ENCODE measurements at places on chromosomes 11 and 22.

DNA sequence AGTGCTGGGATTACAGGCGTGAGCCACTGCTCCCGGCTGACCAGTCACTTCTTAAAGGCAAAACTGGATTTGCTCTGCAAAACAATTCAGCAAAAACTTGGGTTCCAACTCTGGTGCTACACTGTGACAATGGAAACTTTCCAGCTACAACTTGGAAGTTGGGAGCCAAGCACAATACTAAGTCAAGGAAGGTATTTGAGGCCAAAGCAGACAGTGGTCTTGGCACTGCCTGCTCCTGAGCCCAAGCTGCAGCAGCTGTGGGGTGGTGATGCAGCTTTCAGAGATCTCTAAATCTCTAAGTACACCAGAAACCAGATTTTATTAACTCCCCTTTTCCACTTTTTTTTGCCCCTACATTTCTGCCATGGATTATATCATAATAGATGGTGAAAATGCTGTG is 17.5 kb downstream of the ADM start:
- H3K36me3 ChIP-seq = no peaks in the 10 kb centered on the region
- H3K4me1 ChIP-seq = peaks cover 36% of the 10 kb centered on the region
- no peaks in the 10 kb centered on the region for H3K27me3 ChIP-seq
- peak overlapping the region; percentile 83 for H3K27ac ChIP-seq

GRCh38 chr11:6817694-6818093 is 18.2 kb upstream of the OR6A2 start:
- no peaks in the 10 kb centered on the region for H3K4me1 ChIP-seq
- no peaks in the 10 kb centered on the region for H3K36me3 ChIP-seq
- H3K27ac ChIP-seq = no peak overlapping the region
- no peak overlapping the region for H3K4me3 ChIP-seq

DNA sequence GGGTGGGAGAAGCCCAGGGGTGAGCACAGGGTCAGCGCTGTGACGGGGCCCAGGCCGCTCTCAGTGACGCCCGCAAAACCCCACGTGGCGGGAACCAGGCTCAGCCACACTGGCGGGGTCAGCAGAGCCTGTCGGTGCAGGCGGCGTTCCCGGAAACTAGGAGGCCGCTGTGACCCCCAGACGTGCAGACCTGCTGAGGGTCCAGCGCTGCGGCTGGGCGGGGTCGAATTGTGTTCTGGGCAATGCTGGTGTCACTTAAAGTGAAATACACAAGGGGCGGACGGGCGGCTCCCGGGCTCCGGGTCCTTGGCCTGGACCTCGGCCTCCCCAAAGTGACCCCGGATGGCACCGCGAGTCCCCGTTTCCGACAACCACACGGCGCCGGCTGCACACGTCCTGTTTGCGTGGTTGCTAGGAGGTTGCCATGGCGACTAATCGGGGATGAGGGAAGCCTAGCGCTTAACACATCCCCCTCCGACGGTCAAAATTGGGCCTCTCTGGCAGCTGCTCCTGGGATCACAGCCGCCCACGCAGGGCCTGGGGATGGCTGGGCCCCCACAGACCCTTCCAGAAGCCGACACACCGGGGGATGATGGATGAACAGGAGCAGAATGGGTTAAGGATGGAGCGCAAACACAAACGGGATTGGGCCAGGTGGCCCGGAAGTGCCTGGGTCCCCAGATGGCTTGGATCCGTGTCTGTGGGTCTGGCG is 81.7 kb upstream of the PRR5 start:
- no peak overlapping the region for H3K4me3 ChIP-seq
- H3K27ac ChIP-seq = no peak overlapping the region
- no peaks in the 10 kb centered on the region for H3K27me3 ChIP-seq
- peak; percentile 75 for DNase-seq
- H3K36me3 ChIP-seq = no peaks in the 10 kb centered on the region

DNA sequence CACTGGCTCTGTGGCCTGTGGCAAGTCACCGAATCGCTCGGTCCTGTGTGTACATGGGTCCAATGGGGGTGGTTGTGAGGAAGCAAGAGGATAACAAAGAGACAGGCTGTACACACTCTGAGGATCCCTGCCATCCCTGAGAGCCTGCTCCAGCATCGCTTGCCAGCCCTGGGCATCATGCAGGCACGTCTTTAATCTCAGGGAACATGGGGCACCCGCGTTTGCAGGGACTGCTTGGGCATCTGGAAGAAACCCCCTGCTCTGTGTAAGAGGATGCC is 1.3 kb upstream of the C1QTNF5 start:
- no peak overlapping the region for H3K27ac ChIP-seq
- no peak overlapping the region for H3K4me3 ChIP-seq
- H3K4me1 ChIP-seq = peaks cover 22% of the 10 kb centered on the region
- DNase-seq = no peak
- H3K27me3 ChIP-seq = peaks cover 29% of the 10 kb centered on the region

- no peak overlapping the region for H3K27ac ChIP-seq
- H3K27me3 ChIP-seq = no peaks in the 10 kb centered on the region
- H3K4me3 ChIP-seq = no peak overlapping the region
- DNase-seq = no peak
- no peaks in the 10 kb centered on the region for H3K36me3 ChIP-seq
- no peaks in the 10 kb centered on the region for H3K4me1 ChIP-seq
Measured at GRCh38 chr11:76288166-76288980, 82.1 kb upstream of the WNT11 start.

DNA sequence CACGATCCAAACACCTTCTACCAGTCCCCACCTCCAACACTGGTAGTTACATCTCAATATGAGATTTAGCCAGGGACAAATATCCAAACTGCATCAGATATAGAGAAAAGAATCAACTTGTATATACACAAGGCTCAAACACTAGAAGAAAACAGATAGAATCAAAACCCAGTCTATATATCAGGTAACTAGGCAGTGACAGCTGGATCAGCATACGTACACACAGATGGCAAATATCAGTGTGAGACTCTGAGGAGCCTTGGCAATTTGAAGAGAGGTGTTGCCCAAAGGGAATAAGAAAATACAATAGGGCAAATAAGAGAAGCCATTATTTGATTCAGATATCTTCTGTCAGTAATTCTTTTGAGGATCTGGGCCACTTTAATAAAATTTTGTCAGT is 951.3 kb upstream of the CHORDC1 start:
- H3K27ac ChIP-seq = no peak overlapping the region
- H3K4me1 ChIP-seq = no peaks in the 10 kb centered on the region
- H3K36me3 ChIP-seq = no peaks in the 10 kb centered on the region
- DNase-seq = no peak
- no peaks in the 10 kb centered on the region for H3K27me3 ChIP-seq
- H3K4me3 ChIP-seq = no peak overlapping the region

- no peak overlapping the region for H3K27ac ChIP-seq
- H3K36me3 ChIP-seq = no peaks in the 10 kb centered on the region
- H3K4me1 ChIP-seq = no peaks in the 10 kb centered on the region
- no peak for DNase-seq
- no peak overlapping the region for H3K4me3 ChIP-seq
Measured at GRCh38 chr11:57403802-57404147, 13.3 kb upstream of the PRG2 start.

DNA sequence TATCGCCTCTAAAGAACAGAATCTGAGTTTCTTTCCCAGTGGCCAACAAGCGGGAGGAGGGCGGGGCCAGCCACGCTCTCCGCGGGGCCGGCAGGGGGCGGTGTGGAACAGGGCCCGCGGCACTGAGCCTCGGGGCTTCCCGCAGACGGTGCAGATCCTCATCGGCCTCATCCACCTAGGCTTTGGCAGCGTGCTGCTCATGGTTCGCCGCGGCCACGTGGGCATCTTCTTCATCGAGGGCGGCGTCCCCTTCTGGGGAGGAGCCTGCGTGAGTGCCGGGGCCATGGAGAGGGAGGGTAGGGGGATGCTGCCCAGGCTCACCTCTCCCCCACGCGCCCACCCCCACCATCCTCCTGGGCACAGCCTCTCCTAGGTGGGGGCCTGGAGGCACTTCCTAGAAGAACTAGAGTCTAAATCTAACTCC is 10.7 kb downstream of the MS4A15 start:
- H3K4me1 ChIP-seq = no peaks in the 10 kb centered on the region
- H3K27me3 ChIP-seq = no peaks in the 10 kb centered on the region
- no peak overlapping the region for H3K27ac ChIP-seq
- no peaks in the 10 kb centered on the region for H3K36me3 ChIP-seq

- H3K36me3 ChIP-seq = no peaks in the 10 kb centered on the region
- peak; percentile 61 for DNase-seq
- peak overlapping the region; percentile 10 for H3K27ac ChIP-seq
- no peaks in the 10 kb centered on the region for H3K27me3 ChIP-seq
- peak overlapping the region; percentile 20 for H3K4me3 ChIP-seq
Measured at GRCh38 chr11:128548649-128549255, 38.6 kb downstream of the ETS1 start.

DNA sequence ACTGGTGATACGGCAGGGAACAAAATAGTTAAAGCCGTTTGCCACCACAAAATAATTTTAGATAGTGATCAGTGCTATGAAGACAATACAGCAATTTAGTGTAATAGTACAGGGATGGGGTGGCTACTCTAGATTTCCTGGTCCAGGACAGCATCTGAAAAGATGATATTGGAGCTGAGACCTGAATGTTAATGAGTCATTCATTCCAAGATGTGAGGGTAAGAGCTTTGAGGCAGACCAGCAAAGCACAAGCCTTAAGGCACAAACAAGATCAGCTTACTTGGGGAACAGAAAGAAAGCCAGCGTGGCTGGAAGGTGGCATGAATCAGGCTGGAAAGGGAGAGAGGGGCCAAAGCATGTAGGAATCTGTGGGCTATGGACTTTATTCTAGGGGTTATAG is 132.3 kb downstream of the TRIM44 start:
- no peak overlapping the region for H3K27ac ChIP-seq
- H3K36me3 ChIP-seq = no peaks in the 10 kb centered on the region
- DNase-seq = no peak
- no peak overlapping the region for H3K4me3 ChIP-seq

DNA sequence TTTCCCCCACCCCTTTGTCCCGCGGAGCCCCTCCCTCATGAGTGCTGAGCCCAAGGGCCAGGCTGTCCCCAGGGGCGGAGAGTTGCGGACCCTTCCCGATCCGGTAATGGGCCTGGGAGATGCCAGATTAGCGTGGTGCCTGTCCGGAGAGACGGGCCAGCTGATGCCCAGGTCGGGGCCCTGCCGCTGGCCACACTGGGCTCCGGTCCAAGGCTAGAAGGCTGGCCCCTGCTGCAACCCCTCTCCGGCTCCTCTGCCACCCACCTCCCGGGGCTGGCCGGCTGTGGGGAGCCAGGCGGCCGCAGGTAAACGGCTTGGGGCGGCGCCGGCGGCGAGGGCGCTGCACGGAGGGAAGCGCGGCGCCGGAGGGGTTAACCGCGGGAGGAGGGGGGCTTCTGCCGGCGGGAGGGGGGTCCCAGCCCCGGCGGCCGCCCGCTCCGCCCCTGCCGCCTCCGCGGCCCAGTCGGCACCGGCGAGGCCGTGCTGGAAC is at the start of gene KCNK4:
Gene KCNK4, plus strand, starts transcription at position 41 of the 490 bp plus-strand sequence. CDS start 1,717 bp downstream, outside the sequence.
- H3K36me3 ChIP-seq = no peaks in the 10 kb centered on the region
- peaks cover 6% of the 10 kb centered on the region for H3K4me1 ChIP-seq
- peak within 1 kb of the TSS; percentile 23 for H3K4me3 ChIP-seq
- peaks cover 66% of the 10 kb centered on the region for H3K27me3 ChIP-seq
- H3K27ac ChIP-seq = no peak within 1 kb of the TSS

DNA sequence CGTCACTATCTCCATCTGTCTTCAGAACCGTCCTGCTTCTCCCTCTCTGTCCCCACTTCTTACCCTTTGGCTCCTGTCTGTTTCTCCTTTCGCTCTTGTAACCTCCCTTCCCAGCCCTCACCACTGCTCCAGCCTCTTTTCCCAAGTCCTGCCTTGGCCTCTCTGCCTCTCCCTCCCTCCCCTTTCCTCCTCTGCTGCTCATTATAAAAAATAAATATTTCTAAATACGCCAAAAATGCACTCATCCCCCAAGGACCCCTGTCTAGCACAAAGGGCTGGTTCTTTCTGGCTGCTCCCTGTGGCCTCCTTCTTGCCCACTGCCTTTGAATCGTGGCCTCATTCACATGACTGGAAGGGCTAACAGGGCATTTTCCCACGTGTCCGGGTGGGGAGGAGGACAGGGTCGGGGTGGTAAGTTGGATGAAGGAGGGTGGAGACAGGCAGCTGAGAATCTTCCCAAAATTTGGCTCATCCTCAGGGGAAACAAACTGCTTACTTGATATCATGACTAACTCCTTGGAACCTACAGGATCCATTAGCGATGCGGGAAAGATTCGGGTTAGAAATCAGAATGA is 26.4 kb upstream of the OAF start:
- no peak overlapping the region for H3K4me3 ChIP-seq
- peak overlapping the region; percentile 98 for H3K27ac ChIP-seq
- no peaks in the 10 kb centered on the region for H3K27me3 ChIP-seq
- no peaks in the 10 kb centered on the region for H3K36me3 ChIP-seq

- H3K4me1 ChIP-seq = no peaks in the 10 kb centered on the region
- H3K27me3 ChIP-seq = peaks cover 3% of the 10 kb centered on the region
- DNase-seq = no peak
- H3K36me3 ChIP-seq = no peaks in the 10 kb centered on the region
- no peak overlapping the region for H3K4me3 ChIP-seq
- no peak overlapping the region for H3K27ac ChIP-seq
Measured at GRCh38 chr22:49662681-49663080, 165.0 kb downstream of the BRD1 start.

DNA sequence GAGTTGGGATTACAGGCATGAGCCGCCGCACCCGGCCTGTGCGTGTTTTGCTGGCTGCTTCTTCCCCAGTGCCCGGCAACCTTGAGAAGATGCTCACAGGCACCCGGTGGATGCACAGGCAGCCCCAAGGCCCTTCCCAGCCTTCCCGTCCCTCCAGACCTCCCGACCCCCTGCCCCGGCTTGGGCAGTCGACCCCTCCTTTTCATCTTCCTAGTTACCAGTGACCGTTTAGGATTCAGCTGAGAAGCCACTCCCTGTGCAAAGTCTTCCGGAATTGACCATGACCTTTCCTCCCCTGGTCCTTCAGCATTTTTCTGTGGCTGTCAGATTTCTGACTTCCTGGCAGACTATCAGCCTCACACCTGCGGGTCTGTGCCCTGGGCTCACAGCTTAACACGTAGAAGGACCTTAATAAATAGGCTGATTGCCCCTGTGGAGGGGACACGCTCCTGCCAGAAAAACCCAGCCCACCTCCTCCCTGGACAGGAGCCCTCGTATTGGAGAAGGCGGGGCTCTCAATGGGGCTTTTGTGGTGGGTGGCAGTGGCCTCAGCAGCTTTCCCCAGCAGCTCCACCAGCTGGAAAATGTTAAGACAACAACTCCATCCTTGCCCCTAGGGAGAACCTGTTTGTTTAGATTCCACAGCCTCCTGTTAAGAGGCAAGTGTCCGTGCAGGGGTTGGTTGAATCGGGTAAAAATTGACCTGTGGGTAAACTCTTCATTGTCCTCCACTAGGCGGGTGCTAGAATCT is 10.4 kb upstream of the ANO1 start:
- peak; percentile 45 for DNase-seq
- no peak overlapping the region for H3K4me3 ChIP-seq
- H3K36me3 ChIP-seq = no peaks in the 10 kb centered on the region
- H3K27ac ChIP-seq = peak overlapping the region; percentile 16
- H3K27me3 ChIP-seq = peaks cover 15% of the 10 kb centered on the region

- no peaks in the 10 kb centered on the region for H3K36me3 ChIP-seq
- no peaks in the 10 kb centered on the region for H3K27me3 ChIP-seq
- H3K27ac ChIP-seq = no peak overlapping the region
- H3K4me3 ChIP-seq = no peak overlapping the region
Measured at GRCh38 chr11:97833412-97833811, 1187.3 kb upstream of the CNTN5 start.

DNA sequence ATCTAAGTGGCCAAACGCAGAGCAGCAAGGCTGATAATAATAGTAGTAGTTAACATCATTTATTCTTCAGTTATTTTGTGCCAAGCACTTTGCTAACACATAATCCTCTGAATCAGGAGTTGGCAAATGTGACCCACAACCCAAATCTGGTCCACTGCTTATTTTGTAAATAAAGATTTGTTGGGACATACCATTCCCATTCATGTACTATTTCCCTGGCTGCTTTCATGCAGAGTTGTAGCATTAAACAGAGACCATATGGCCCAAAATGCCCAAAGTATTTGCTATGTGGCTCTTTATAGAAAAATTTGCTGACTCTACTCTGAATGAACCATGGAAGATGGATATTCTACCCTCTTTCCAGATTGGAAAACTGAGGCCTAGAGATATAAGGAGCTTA is 50.3 kb downstream of the COMMD9 start:
- no peaks in the 10 kb centered on the region for H3K4me1 ChIP-seq
- H3K36me3 ChIP-seq = no peaks in the 10 kb centered on the region
- H3K27ac ChIP-seq = no peak overlapping the region

Data from hepatocyte (in vitro differentiated cells).